ENCODE measurements at places on chromosomes 4 and X.

DNA sequence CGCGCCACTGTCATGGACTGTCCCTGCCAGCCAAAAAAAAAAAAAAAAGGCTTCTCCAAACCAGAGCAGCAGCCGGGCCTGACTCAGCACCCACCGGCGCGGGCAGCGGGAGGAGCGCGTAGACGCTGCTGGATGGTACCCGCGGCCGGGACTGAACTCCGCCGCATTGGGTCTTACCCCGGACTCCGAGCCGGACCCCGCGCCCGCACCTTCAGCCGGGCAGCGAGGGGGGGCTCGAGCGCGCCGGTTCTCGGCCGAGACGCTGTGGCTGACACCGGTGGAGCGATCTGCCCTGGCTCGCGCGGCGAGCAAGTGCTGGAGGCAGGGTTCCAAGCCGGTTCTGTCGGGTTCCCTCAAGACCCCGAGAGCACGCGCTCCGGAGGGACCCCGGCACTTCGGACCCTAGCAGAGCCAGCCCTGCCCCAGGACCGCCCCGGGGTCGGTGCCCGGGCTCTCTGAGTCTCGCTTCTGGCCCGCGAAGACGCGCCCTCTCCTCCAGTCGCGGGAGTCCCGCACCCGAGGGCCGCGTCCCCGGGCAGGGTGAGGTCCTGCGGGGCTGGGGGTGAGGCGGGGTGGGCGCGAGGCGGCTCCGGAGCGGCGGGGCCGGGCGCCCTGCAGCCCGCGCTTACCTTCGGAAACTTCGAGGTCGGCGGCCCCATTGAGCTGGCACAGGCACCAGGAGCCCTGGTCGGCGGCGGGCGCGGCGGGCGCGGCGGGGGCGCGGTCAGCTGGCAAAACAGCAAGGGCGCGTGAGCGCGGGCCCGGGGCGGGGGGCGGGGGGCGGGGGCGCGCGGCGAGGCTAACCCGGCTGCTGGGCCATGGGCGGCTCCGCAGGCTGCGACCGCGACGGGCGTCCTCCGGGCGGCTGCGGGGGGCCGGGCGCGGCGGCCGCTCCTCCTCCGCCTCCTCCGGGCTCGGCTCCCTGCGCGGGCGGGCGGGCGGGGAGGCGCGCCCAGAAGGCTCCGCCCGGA, 11.8 kb upstream of the MAN2B2 start:
- no peak for DNase-seq

DNA sequence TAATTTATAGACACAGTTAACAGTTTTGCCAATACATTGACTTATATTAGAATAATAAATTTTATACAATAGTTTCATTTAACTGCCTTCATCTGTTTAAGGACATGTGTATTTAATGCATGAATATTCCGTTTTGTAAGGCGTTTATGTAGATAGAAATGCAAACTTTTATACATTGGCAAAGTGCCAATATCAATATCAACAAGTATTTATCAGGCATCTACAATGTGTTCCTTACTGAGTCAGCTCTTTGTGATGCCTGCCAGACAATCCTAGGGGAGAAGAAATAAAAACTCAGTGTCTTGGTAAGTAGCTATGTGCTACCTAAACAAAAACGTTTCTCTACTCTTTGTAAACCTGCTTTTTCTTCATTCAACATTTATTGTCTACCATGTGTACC, 1142.2 kb downstream of the C4orf33 start:
- DNase-seq = no peak

- no peak for DNase-seq
These were observed 82.4 kb upstream of the PACRGL start for GRCh38 chr4:20617678-20618396.

DNA sequence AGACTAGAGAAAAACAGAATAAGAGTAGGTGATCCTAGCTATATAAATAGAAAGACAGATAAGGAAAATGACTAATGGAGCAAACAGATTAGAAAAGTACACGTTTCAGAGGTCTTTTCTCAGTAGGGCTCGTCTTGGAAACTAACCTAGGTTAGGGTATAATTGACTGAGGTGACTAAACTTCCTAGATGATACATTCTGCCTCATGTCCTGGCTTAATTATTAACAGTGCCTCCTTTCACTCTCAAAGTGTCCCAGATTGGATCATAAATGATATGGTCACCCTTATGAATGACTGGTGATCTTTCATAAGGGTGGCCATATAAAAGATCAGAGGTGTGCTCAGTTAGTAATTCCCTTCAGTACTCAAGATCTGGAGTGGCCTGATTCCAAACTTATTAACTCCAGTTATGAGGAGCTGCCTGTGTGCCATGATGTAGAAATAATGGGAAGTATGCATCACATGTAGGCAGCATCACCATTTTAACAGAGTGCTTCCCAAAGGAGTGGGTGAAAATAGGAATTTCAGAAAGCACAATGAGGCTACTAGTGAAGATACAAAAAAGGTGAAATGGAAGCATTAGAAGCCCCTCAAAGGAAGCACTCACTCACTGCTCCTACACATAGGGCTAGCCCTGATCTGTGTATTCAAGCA, 14.7 kb upstream of the GRIA3 start:
- DNase-seq = no peak

GRCh38 chrX:125436855-125437254, 117.2 kb downstream of the TEX13C start:
- DNase-seq = no peak

DNA sequence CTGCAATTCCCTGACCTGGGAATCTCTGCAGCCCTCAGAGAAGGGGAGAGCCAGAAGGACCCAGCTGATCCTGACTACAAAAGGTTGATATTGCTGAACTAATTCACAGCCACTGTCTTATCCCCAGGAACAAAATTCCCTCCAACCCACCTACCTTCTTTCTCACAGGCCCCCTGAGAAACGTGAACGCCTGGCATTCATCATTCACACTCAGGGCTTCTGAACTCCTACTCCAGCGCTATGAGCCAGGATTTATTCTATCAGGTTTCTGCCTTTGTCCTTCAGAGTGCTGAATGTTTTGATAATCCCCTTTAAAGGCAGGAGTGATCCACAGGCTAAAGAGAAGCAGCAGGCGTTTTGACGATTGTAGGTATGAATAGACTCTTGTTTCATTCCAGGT, 76.5 kb downstream of the KCNIP4 start:
- no peak for DNase-seq

DNA sequence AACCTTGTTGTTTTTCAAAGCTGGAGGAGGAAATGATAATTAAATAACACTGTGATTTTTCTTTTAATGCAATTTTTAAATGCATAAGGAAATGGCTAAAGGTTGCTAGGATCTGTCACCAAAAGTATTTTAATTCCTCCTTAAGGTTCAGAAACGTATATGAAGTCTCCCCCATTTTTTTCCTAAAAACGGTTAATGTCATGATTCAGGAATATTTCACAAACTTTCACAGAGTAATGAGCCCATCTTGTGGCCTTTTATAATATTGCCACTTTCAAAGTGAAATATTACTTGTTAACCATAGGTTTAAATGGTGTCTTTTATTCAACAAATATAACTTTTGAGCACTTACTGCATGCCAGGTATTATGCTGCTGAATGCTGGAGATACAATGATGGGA, 99.5 kb upstream of the USP38 start:
- DNase-seq = no peak

GRCh38 chr4:33467291-33467690, 2747.1 kb downstream of the PCDH7 start:
- no peak for DNase-seq

GRCh38 chr4:150562250-150562649, 19.7 kb upstream of the MAB21L2 start:
- no peak for DNase-seq

DNA sequence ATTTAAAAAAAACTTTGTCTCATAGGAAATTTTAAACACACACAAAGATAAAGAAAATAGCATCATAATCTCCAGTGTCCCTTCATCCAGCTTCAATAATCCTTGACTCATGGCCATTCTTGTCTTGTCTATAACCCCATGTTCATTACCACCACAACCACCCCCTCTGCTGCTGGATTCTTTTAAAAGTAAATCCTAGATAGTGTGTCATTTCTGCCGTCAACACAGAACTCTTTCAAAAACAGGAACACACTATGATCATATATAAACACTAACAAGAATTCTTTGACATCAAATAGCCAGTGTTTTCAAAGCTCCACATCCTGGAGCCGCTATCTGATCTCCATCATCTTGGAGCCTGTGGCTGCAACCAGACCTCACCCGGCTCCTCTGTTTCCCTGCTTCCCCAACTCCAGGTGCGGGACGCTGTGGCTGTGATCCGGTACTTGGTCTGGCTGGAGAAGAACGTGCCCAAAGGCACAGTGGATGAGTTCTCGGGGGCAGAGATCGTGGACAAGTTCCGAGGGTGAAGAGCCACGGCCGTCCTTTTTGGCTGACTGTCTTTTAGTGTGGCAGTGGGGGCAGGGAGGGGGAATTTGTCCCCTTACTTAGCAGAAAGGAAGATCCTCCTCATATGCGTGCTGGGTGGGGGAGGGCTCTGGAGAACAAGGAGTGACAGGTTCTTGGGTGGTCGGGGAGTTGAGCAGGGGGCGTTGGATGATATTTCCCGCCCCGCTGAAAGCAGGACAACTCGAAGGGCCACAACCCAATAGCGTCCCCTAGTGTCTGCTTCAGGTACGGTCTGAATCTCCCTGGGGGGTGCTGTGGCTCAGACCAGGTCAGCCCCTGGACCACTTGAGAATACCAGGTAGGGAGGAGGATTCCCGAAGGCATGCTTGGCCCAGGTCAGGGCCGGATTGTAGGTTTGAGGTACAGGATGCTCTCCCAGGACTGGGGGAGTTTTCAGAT, 15.6 kb downstream of the XPNPEP2 start:
- DNase-seq = no peak

GRCh38 chrX:2928191-2928582, 952 bp downstream of the ARSD start:
- no peak for DNase-seq

GRCh38 chr4:38605753-38606586, 58.0 kb upstream of the KLF3 start:
- DNase-seq = no peak

- no peak for DNase-seq
These were observed 238.8 kb downstream of the GPC3 start for GRCh38 chrX:133746593-133746992.

DNA sequence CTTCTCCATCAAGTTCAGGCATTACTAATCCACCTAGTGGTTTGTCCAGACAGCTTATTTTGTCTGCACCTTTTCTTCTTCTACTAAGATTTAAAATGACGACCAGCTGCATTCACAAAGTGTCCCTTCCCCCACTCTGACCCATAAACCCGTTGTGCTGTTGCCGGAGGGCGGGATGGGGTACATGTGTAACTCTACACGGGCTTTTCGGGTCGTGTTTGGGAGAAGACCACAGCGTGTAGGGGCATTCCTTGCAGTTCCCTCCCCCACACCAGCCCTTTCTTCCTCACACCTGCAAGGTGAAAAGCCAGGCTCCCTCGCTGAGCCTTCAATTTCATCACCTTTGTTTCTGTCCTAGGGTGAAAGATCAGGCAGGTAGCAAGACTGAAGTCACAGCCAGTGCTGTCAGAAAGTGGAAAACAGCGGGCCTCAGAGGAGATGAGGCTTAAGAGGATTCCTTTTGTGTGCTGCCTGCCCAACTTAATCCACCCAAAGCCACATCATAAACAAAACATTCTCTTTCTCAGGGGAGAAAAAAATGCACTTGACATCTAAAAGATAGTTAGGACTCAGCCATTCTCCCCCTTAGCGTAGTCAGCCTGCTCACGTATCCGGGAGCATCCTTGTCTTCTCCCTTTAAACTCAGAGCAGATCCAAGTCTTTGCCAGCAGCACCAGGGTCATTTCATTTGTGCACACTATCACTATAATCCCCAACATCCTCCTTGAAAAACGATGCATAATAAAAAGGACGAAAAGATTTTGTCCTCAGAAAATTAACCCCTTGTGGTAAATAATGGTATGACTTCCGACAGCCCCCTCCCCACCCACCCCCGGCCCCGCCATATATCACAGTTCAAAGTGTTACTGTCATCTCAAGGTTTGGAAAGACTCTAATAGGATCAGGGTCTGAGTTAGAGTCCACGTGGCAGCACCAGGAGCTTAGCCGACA, 599.0 kb downstream of the RAB28 start:
- DNase-seq = no peak

GRCh38 chrX:46589977-46590723, 16.6 kb downstream of the CHST7 start:
- DNase-seq = no peak

GRCh38 chrX:148995661-148996060, 495.2 kb downstream of the AFF2 start:
- DNase-seq = no peak

GRCh38 chrX:27162496-27162895, 300.6 kb downstream of the PPP4R3C start:
- no peak for DNase-seq

- DNase-seq = no peak
These were observed 9.7 kb upstream of the ADRA2C start for GRCh38 chr4:3756343-3757059.

- no peak for DNase-seq
These were observed 345.2 kb upstream of the GRID2 start for GRCh38 chr4:91958596-91958995.

DNA sequence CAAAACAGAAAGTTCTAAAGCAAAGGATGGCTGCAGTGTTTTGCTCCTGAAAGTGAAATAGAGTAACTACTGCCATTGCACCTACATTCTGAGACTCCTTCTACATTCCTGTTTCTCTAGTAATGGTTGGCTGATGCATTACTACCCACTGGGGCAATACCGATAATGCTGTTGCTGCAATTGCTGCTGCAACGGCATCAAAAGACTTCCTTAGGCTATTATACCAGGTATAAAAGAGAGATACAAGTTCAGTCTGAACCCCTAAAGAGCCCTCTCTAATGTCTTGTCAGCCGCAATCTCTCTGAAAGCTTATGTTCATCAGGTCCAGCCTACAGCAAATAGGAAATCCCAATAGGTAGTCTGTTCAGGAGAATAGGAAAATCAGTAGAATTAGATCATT, 338.4 kb downstream of the PABPC4L start:
- no peak for DNase-seq

GRCh38 chr4:40525752-40526598, 103.7 kb downstream of the RBM47 start:
- no peak for DNase-seq

- peak; percentile 13 for DNase-seq
These were observed 35.9 kb downstream of the ANKRD17 start for GRCh38 chr4:73222466-73223257.

DNA sequence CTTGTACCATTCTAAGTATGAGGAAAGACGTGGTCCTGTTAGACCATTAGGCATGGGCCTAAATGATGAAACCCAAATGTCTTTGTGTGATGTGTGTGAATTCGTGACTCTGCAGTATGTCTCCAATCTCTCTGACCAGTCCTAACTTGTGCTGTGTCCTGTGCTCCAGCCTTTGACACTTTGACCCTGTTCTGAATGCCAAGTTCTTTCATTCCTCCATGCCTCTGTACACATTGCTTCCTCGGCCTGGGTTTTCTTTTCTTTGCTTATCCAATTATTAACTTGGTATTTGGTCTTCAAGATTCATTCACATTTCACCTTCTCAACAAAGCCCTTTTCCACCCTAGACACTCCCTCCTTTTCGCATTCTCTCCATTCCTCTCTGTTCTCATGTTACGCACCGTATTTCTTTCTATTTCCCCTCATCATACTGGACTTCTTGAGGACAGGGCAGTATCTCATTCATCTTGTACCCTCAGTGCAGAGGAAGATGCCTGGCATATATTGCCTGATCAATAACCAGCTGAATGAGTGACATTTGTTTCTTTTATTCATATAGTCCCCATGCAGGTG, 138.7 kb downstream of the F11 start:
- DNase-seq = no peak

Data from activated CD4-positive, alpha-beta T cell treated with anti-CD3 and anti-CD28 coated beads for 1 hour (primary cell).